ENCODE measurements at places on chromosomes 11 and 22.

DNA sequence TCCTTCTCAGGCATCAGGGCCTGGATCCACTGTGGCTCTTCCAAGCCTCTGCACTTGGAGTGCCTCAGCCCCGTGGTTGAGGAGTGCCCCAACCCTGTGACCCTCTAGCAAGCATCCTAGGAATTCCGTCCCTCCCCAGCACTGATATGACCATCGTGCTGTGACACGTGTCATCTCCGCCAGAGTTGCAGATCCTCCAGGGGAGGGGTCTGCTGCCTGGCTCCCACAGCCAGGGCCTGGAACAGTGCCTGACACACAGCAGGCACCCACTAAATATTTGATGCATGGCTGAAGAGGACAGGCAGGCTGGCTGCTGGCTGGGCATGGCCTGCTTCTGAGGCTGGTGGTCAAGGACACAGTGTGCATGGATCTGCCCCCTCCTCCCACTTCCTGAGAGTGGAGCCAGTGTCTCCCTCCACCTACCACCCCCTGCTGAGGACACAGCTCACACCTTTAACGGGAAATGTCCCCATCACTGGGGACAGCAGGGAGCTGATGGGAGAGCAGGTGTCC lies 1.7 kb upstream of the CD81 start:
- H3K27ac ChIP-seq, result no peak overlapping the region
- no peak overlapping the region for H3K4me3 ChIP-seq
- no peak for DNase-seq
- no peaks in the 10 kb centered on the region for H3K36me3 ChIP-seq
- peaks cover 23% of the 10 kb centered on the region for H3K4me1 ChIP-seq

DNA sequence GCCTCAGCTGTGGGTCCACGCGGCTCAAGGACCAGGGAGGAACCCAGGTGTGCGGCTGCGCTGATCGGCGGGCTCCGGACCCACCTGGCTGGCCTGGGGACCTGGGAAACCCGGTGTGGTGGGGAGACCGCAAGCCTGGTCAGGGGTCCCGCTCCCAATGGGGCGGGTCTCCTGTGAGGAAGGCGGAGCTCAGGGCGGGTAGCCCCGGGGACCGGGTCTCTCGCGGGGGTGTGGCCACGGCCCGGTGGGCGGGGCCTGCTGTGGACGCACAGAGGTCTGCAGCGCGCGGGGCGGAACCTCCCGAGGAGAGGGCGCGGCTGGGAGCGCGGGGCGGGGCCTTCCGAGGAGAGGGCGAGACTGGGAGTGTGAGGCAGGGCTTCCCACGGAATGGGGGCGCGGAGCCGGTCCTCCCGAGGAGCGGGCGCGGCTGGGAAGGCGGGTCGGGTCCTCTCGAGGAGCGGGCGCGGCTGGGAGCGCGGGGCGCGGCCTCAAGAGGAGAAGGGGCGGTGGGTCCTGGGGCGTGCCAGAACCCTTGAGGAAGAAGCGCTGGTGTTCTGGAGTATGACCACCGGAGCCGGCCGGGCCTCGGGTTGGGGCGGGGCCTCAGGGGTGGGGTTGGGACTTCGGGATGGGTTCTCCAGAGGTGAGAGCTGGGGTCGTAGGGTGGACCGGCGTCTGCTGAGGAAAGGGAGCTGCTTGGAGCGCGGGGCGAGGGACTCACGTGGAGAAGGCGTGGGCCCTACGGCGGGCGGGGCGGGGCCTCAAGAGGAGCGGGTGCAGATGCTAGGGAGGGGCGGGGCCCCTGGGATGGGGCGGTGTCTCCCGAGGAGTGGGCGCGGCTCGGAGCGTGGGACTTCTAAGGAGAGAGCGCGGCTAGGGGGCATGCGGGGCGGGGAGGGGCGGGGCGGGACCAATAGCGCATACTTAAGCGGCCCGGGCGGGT lies 20.8 kb downstream of the DGCR6L start:
- H3K4me1 ChIP-seq, result peaks cover 6% of the 10 kb centered on the region
- H3K4me3 ChIP-seq, result peak overlapping the region; percentile 63

- H3K27ac ChIP-seq, result no peak overlapping the region
- no peak overlapping the region for H3K4me3 ChIP-seq
- H3K4me1 ChIP-seq, result no peaks in the 10 kb centered on the region
- DNase-seq, result no peak
- H3K27me3 ChIP-seq, result no peaks in the 10 kb centered on the region
- no peaks in the 10 kb centered on the region for H3K36me3 ChIP-seq
Measured at GRCh38 chr11:113557926-113558325, 82.7 kb upstream of the DRD2 start.

DNA sequence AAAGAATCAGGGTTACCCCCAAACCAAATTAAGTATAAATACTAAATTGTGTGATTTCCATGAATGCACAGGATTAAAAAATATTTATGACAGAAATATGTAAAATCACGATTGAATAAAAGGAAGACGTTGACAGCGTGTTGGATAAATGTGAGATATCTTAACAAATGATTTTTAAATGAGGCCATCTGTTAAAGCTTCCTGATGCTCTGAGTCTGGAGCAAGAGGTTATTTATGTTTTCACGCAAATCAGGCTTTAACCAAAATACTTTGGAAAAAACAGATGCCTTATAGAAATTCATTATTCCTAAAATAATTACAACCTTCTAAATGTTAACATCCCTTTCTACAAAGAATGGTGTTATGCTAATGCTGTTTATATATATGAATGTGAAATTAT lies 123.3 kb downstream of the PAX6 start:
- no peak overlapping the region for H3K4me3 ChIP-seq
- H3K27ac ChIP-seq, result no peak overlapping the region
- H3K27me3 ChIP-seq, result no peaks in the 10 kb centered on the region
- no peak for DNase-seq
- H3K36me3 ChIP-seq, result no peaks in the 10 kb centered on the region
